ENCODE measurements at places on chromosomes 3 and 15.

DNA sequence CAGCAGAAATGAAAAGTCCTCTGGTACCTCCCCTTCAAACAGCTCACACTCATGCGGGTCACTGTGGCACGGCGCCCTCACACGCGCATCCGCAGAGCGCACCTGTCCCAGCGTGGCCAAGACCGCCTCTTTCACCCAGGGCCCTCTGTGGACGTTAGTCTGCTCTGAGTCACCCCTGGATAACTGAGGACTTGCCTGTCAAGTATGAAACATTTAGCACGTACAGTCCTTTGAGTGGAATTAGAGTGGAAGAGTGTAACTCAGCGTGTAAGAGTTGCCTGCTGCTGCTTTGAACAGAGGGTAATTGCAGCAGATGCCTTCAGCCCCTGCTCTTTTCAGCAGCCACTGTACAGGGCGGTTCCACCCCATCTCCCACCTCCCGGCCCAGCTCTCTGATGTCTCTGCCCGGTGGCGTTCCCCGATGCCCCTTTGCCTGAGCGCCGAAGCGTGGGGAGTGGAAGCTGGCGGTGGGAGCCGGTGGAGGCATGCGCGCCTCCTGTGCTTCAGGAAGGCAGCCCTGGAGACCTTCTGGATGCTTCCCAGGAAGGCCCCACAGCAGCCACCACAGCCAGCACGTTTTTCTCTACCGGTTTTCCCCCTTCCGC lies 23.0 kb downstream of the CPN2 start:
- DNase-seq: no peak

DNA sequence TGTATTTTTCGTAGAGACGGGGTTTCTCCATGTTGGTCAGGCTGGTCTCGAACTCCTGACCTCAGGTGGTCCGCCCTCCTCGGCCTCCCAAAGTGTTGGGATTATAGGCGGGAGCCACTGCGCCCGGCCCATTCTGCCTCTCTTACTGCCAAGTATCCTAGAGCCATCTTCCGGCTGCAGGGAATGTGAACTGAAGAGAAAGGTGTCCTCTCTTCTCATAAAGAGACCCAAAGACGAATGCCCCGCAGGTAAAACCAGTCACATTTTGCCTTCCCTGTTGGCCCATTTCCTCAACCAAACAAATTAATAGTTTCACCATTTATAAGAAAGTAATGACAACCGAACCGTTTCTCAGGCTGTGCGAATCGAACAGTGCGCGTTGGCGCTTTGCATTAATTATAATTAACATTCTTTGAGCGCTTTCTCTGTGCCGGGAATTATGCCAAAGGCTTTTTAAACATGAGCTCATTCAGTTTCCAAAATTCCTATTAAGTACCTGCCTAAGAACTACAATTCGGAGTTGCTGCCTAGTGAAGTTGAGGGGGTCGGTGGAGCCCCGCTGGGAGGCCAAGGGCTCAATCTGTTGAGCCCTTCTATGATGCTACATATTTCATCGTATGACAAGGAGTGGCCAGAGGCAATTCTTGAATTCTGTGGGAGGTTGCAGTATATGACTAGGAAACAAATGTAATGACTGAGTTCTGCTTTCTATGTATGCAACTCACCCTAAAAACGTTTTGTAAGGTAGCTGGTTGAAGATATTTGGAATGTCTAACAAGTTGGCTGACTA lies 819 bp upstream of the RPL24 start:
- DNase-seq: peak; percentile 41

- no peak for DNase-seq
Measured at GRCh38 chr15:51130344-51130743, 35.6 kb upstream of the TNFAIP8L3 start.

- DNase-seq: no peak
Measured at GRCh38 chr3:115704661-115705338, 81.5 kb downstream of the GAP43 start.

GRCh38 chr3:171297207-171297606 lies 163.0 kb downstream of the TNIK start:
- no peak for DNase-seq

DNA sequence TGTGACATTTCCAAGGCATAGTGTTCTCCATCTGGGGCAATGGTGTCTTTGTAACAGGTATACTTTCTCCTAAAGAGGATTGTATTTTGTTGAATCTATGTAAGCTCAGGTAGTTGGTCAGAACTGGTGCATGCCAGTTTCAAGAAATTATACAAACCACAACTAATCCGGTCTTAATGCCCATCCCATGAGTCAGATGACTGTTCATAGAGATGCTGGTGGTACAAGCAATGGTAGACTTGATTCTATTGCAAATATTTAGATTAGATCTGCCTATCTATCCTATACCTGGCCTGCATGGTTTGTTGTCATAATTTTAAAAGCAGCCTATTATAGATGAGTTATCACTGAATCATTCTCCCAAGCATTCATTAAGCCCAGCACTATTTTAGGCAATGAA lies 43.5 kb downstream of the ATP13A5 start:
- no peak for DNase-seq

- no peak for DNase-seq
Measured at GRCh38 chr3:14959359-14959943, 12.1 kb downstream of the NR2C2 start.

- no peak for DNase-seq
Measured at GRCh38 chr3:145716519-145716918, 444.5 kb downstream of the PLOD2 start.

DNA sequence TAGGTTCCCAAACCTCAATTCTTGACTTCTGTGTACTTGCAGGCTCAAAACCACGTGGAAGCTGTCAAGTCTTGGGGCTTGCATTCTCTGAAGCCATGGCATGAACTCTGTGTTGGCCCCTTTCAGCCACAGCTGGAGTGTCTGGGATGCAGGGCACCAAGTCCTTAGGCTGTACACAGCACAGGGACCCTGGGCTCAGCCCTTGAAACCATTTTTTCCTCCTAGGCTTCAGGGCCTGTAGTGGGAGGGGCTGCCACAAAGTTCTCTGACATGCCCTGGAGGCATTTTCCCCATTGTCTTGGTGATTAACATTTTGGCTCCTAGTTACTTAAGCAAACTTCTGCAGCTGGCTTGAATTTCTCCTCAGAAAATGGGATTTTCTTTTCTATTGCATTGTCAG lies 135.4 kb downstream of the ATG7 start:
- DNase-seq: no peak

Data from putamen (tissue), 1 donor.